ENCODE measurements at places on chromosomes 2 and 18.

DNA sequence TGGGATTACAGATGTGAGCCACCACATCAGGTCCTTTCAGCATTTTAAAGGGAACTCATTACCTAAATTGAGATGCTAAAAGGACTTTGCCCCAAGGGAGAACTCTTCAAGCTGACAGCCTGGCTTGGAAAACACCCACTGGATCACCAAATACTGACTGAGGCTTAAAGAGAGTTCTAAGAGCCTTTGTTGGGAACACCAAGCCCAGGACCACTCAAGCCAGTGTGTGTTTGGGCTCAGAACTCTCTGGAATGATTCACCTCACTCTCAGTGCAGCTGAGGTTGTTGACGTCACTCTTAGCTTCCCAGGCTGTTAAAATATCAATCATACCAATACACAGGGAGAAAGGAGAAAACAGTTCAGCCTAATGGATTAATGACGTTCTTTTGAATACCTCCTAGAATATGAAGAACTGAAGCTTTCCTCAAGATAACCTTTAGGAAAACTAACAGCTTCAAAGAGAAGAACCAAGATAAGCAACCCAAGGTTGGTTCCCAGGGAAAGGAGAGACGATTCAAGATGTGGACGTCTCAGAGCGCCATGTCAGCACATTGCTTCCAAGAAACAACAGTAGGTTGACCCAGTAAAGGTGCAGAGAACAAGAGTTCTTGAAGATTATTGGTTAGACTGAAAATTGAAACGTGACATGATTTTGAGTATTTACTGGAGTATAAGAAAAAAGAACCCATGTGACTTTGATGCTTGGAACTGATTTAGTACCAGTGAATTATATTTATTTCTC lies 48.0 kb upstream of the MGAT4A start:
- no peak for DNase-seq

DNA sequence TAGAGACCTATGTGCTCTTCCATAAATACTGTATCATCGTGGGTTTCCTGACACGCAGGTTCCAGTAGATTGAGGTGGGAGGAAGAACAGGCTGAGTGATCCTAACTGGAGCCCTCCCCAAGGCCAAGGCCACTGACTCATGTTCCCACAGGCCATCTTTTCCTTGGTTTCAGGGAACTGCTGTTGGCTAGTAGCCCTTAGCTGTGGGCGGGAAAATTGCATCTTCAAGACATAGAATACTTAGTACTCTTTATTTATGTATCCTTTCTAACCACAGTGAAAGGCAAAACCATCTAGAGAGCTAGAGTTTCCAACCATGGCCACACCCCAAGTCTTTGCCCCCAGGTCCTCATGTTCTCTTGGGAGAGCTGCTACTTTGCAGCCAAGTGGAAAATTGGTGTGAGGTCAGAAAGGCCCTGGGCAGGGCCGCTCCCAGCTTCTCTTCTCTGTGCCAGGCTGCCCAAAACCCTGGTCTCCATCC lies 55.9 kb downstream of the COPS8 start:
- peak; percentile 90 for DNase-seq

DNA sequence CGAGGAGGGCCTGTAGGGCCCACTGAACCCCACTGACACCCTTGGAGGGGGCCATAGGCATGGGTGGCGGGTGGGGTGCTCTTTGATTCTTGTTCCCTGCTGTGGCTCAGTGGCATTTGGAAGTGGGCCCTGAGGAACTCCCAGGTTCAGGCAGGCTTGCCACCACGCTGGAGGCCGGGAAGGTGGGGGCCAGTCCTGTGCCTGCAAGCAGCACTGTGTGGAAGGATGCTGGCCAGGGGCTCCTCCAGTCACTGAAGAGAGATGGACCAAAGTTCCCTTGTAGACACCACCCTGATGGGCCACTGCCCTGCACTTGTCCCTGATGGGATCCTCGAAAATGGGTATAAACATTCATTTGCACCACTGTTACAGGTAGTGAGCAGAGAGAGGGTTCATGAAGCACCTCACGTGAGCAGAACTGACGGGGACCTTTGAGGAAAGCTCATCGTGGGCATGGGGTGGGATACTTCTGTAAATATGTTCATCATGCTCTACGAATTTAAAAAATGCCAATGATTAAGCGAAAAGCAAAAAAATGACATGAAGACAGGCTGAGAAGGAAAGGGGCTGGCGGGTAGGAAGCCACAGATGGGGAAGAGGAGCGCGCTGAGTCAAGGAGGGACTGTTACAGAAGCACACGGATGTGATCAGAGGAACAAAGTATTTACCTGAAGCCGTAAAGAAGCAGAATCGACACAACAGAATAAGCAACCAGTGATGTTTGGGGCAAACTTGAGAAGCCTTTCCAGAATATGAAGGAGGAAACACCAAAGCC lies 45.2 kb upstream of the ASB1 start:
- no peak for DNase-seq

- no peak for DNase-seq
Measured at GRCh38 chr2:173359231-173359630, 4.6 kb downstream of the CDCA7 start.
